ENCODE measurements at places on chromosomes 11 and 22.
A peak's percentile ranks its signal among the peaks of the same experiment; 100 is the strongest.

GRCh38 chr11:12111549-12112520 is 1.4 kb downstream of the MICAL2 start:
- no peak for DNase-seq

DNA sequence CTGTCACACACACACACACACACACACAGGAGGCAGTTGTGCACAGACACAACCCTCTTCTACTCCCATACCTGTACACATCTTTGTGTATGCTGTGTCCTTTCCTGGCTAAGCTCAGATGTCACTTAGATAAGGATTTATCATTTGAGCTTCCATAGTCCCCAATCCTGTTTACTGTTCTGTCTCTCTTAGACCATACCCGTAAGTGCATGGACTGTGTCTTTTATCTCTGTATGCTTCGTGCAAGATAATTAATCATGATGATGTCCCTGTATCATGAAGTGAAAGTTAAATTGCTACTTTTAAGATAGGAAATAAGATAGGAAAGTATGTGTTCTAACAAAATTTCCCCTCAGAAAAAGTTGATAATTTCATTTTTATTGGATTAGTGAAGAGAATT is 30.3 kb downstream of the PRMT3 start:
- no peak for DNase-seq

DNA sequence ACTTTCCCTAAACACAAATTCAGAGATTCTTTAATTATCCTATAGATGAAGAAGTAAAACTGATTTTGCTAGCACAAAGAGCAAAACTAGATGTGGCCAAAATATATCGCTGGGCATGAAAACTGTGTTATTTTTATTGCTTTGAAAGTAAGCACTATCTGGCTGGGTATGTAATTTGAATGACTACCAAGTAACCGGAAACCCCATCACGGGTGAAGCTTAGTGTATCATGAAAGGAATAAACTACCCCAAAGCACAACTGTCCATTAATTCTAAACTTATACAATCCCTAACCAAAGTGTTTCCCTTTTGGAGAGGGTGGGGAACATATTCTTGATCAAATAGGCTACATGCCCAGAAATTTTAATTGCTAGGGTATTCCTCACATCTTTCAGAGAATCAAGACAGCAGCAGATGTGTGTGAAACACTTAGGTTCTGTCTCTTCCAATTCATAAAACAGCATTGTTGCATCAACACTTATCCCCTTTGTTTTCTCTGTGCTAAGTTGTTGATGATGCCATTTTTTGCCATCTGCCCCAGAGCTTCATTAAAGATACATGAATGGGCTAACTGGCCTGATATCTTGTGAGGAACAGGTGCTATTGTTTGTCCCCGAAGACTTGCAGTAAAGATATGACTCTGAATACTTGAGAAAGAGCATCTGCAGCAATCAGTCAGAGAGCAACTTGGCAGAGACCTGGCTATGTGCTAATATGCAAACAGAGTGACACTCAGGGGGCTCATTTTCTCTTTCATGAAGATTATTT is 238.2 kb downstream of the SOX6 start:
- peak; percentile 31 for DNase-seq

GRCh38 chr11:133413703-133414102 is 118.6 kb downstream of the OPCML start:
- no peak for DNase-seq

DNA sequence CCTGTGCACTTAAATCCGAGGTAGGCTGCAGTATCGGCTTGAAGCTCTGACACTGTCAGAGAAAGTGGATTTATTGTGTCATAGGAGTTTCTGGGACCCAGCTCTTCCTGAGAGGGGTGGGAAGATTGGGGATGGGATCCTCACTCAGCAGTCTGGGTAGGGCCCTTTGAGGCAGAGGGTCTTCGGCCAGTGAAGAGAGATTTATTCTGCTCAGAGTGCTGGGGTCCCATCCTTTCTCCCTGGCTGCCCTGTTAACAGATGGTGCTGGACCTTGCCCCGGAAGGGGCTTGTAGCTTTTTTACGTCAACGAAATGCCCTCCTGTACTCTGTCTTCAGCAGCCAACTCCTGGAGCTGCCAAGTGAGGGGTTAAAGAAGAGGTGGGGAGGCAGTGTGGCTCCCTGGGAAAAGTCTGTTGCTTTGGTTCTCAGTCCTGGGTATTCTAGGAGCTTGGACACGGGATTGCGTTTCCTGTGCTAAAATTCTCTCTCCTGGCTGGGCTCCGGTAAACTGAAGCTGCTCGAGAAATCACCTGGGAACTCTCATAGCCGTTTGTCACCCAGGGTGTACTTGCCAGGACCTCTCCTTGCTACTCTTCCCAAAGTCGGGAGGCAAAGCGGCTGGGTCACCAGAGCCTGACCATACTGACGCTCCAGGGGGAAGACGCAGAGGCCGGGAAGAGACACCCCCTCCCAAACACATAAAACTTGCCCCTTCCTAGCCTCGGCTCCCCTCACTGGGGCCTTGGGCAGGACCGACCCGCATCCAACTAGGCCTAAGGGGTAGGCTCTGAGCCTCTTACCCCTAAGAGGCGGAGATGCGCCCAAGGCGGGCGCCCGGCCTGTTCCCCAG is 806 bp upstream of the SMDT1 start:
- no peak for DNase-seq

- no peak for DNase-seq
These were observed 3.3 kb downstream of the BRD1 start for GRCh38 chr22:49824185-49824925.

GRCh38 chr11:28542561-28542960 is 434.4 kb downstream of the METTL15 start:
- no peak for DNase-seq

DNA sequence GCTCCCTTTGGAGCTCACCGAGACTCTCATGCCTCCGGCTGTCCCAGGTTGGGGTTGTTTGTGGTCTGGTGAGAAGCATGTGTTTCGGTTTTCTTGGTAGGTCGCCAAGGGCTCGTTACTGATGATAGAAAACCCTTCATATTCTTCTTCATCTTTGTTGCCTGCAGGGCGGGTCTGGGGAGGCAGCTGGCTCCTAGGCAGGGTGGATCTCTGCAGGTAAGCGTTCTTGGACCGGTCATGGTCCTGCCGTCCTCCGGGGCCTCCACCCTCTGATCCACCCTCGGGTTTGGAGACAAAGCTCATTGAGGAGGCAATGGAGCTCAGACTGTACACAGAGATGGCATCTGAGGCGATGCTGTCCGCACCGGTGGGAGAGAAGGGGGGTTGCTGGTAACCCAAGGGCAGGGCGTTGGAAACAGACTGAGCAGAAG is 64.3 kb upstream of the PITPNB start:
- no peak for DNase-seq

GRCh38 chr11:122175306-122175705 is 59.3 kb upstream of the BLID start:
- no peak for DNase-seq

DNA sequence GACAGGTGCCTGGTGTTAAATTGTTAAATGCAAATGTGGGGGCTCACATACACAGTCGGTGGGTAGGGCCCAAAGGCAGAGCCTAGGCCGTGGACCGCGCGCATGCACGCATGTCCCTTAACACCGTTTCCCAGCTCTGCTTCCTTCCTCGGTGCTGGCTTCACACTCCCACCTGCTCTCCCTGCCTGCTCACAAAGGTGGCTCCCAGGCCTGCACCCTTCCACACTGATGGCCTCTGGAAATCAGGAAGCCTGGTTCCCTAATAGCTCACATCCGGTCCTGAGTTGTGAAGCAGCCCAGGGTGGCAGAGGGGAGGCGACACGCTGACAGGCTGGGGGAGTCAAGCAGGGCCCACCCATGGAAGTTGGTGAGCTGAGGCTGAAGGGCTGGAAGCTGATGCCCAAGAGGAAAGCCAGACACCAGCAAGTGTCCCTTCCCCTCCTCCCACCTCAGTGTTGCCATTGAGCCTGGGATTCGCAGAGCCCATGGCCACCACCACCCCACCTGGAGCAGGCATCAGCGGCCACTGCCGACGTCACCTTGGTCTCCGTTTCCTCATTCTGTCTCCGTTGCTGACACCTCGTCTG is 13.7 kb upstream of the CTTN start:
- no peak for DNase-seq

GRCh38 chr11:132402071-132402684 is 1031.8 kb downstream of the NTM start:
- peak; percentile 80 for DNase-seq

DNA sequence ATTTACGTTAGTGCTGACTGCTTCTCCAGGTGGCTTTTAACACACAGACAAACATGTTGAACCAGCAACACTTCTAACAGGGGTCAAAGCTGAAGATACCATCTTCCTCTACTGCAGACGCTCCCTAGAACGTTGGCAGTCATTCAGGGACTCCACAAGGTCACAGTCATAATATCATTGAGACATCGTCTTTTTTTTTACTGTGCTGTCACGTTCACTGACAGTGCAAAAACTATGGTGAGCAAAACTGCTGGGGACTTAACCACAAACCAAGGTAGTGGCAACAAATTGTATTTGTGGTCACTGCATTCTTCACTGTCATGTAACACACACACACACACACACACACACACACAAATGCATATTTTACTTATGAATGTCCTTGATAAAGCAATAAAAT is 244.9 kb downstream of the CASP12 start:
- no peak for DNase-seq

- peak; percentile 67 for DNase-seq
These were observed at the start of gene CRYAB for GRCh38 chr11:111911563-111912401. CRYAB (minus strand) TSS chr11:111911770; CDS start chr11:111911724, 46 bp downstream.

- DNase-seq = peak; percentile 67
These were observed 673 bp upstream of the SHANK2 start for GRCh38 chr11:71252770-71253730.

GRCh38 chr11:9120664-9121468 is 29.5 kb upstream of the SCUBE2 start:
- DNase-seq = peak; percentile 23

DNA sequence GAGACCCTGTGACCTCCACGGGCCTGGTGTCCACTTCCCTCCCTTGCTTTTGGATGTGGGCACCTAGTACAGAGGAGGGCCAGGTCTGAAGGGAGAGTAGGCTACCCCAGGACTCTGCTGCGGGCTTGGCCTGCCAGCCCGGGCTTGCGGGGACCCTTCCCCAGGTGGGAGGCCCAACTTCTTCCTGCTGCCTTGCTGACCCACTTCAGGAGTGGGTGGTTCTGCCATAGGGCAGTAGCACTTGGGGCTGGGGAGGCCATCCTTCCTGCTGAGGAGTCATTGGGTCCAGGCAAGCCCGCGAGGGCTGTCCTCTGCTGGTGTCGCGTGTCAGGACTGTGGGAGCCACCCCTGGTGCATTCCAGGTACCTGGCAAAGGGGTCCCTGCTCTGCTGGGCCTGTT is 1250.0 kb downstream of the BRD1 start:
- DNase-seq = no peak

DNA sequence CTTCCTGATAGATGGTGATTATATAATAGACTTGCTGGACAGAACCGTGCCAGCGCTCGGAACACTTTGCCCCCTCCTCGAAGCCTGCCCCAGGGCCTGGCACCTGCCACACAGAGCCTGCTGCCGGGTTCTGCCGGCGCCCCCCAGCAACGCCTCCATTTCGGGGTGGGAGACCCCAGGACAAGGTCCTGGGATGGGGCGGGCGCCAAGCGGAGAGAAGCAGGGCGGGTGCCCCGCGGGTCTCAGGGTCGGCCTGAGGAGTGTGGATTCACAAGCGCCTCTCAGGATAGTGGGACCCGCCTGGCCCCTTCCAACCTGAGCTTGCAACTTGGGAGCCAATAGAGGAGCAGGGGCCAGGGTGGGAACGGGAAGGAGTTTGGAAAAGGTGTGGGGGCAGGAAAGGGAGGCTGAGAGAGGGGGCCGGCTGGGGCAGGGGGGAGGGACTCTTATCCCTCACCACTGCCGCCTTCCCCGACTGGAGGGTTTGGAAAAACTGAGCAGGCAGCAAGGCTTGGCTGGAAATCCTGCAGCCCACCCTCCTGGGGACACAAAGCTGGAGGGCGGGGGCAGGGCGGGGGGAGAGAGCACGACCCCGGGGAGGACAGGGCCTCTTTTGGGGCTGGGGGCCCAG is 3.3 kb upstream of the BCL9L start:
- DNase-seq = no peak

DNA sequence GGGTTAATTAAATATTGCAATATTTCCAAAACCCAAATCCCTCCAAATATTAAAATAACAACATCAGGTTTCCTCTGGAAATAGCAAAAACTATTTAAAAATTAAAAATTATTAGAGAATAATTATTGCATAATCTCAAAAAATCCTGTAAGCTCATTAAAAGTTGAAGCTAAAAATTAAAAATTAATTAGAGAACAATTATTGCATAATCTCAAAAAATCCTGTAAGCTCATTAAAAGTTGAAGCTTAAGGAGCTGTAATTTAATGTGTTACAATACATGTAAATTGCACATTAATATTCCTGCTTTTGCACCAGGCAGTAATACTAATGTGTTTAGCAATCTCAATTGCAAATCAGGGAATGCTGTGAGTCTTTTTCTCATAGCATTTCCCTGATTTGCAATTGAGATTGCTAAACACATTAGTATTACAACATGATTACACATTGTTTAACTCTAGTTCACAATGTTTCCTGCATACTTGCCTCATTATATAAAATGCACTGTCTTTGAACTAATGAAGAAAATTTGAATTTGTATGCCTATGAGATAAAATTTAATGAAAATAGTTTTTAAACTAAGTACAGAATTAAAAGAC is 247.7 kb downstream of the GUCY1A2 start:
- DNase-seq = no peak

DNA sequence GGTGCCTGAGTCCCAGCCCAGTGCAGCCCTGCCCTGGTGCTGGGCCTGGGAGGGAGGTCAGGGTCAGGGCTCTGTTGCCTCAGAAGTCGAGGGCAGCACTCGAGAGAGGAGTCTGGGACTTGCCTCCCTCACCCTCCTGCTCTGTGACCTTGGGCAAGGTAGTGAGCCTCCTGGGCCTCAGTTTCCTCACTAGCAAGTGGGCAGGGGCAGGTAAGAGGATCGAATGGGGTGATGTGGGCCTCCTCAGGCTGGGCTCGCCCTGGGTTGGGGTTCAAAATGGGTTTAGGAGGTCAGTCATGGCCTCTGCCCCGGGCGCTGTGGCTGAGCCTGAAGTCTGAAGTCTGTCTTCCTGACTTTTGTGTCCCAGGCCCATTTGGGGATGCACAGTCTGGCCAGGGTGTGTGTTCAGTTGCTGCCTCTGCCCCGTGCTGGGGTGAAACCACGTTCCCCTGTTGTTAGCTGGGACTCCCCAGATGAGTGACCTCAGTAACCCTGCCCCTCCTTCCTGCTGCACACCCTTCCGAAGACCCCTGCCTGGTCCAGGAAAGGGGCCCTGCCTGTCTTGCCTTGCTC is 40.9 kb upstream of the CELSR1 start:
- no peak for DNase-seq

DNA sequence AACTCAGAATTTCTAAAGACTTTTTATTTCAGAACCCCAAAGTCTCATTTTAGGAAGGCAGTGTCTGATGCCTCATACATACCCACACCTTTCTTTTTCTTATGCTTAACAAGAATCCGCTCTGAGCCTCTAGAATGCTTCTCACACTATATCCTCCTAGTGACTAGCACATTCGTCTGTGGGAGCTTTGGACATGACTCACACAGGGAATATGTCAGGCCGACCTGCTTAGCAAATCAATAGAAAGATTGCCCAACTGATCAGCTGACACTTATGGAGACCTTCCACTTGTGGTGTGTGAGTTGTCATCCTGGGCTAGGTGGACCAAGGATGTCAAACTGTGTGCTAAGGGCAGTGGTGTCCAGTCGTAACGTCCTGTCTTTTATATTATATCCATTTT is 129.9 kb upstream of the TTC12 start:
- DNase-seq = no peak

GRCh38 chr22:46351131-46351735 is 15.7 kb downstream of the TRMU start:
- DNase-seq = no peak
